ENCODE measurements at places on chromosomes 7 and 10.

GRCh38 chr10:190216-190615, 55.0 kb downstream of the ZMYND11 start:
- H3K36me3 ChIP-seq, result peaks cover 6% of the 10 kb centered on the region
- no peak for DNase-seq
- H3K27me3 ChIP-seq, result no peaks in the 10 kb centered on the region
- no peak overlapping the region for H3K4me3 ChIP-seq
- peaks cover 18% of the 10 kb centered on the region for H3K4me1 ChIP-seq
- peak overlapping the region; percentile 44 for H3K27ac ChIP-seq

- H3K36me3 ChIP-seq, result peaks cover 6% of the 10 kb centered on the region
- H3K27me3 ChIP-seq, result no peaks in the 10 kb centered on the region
- no peak for DNase-seq
- H3K4me3 ChIP-seq, result no peak overlapping the region
- no peaks in the 10 kb centered on the region for H3K4me1 ChIP-seq
Observed at GRCh38 chr10:15225511-15225910, 57.0 kb upstream of the NMT2 start.

- no peaks in the 10 kb centered on the region for H3K36me3 ChIP-seq
- no peak overlapping the region for H3K4me3 ChIP-seq
- DNase-seq, result no peak
- no peak overlapping the region for H3K27ac ChIP-seq
- H3K4me1 ChIP-seq, result peaks cover 3% of the 10 kb centered on the region
Observed at GRCh38 chr7:16268821-16269768, 152.2 kb downstream of the CRPPA start.

GRCh38 chr7:144649120-144649519, 186.7 kb downstream of the TPK1 start:
- DNase-seq, result no peak
- no peak overlapping the region for H3K4me3 ChIP-seq
- peaks cover 3% of the 10 kb centered on the region for H3K36me3 ChIP-seq
- no peaks in the 10 kb centered on the region for H3K27me3 ChIP-seq

- DNase-seq, result no peak
- H3K4me1 ChIP-seq, result no peaks in the 10 kb centered on the region
- no peak overlapping the region for H3K4me3 ChIP-seq
- no peaks in the 10 kb centered on the region for H3K36me3 ChIP-seq
Observed at GRCh38 chr7:64277630-64278029, 36.1 kb upstream of the ZNF736 start.

- H3K36me3 ChIP-seq, result peaks cover 10% of the 10 kb centered on the region
- peaks cover 29% of the 10 kb centered on the region for H3K4me1 ChIP-seq
- no peaks in the 10 kb centered on the region for H3K27me3 ChIP-seq
- H3K27ac ChIP-seq, result no peak overlapping the region
Observed at GRCh38 chr7:99121496-99122021, 22.3 kb downstream of the SMURF1 start.

DNA sequence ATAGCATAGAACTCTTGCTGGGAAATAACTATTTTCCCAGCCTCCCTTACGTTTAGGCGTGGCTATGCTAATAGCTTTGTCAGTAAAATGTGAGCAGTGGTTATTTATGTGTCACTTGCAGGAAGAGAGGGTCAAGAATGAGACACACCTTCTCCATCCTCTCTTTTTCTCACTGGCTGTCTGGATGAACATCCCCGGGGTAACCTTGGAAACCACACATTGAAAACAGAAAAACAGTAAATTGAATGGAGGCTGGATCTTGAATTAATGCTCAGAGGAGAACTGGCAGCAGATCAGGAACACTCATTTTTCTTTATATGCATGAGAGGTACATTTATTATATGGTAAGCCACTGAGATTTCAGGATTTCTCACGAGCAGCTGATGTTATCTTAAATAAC, 127.6 kb downstream of the DNAJB9 start:
- no peaks in the 10 kb centered on the region for H3K4me1 ChIP-seq
- no peak overlapping the region for H3K4me3 ChIP-seq
- no peak for DNase-seq
- no peak overlapping the region for H3K27ac ChIP-seq

DNA sequence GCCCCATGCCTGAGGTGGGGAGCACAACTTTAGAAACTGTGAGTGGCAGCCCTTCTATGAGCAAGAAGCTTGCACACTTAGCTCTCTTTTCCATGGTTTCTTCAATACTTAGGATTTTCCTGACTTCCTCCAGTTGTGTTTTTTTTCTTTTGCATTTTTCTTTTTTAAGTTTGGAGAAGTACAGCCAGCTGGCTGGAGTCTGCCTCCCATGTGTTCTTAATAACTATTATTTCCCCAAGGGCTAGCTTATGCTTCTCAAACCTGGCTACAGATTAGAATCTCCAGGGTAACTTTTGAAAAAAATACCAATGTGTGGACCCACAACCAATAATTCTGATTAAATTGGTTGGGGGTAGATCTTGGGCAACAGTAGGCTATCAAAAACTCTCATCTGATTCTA, 37.4 kb upstream of the MEOX2 start:
- H3K27me3 ChIP-seq, result no peaks in the 10 kb centered on the region
- H3K4me1 ChIP-seq, result no peaks in the 10 kb centered on the region
- H3K36me3 ChIP-seq, result no peaks in the 10 kb centered on the region

GRCh38 chr7:70884440-70884764, 247.5 kb upstream of the GALNT17 start:
- H3K27me3 ChIP-seq, result peaks cover 12% of the 10 kb centered on the region

GRCh38 chr7:105261689-105262088, 127.0 kb downstream of the SRPK2 start:
- H3K36me3 ChIP-seq, result no peaks in the 10 kb centered on the region
- no peaks in the 10 kb centered on the region for H3K27me3 ChIP-seq
- no peak overlapping the region for H3K4me3 ChIP-seq
- H3K27ac ChIP-seq, result no peak overlapping the region

DNA sequence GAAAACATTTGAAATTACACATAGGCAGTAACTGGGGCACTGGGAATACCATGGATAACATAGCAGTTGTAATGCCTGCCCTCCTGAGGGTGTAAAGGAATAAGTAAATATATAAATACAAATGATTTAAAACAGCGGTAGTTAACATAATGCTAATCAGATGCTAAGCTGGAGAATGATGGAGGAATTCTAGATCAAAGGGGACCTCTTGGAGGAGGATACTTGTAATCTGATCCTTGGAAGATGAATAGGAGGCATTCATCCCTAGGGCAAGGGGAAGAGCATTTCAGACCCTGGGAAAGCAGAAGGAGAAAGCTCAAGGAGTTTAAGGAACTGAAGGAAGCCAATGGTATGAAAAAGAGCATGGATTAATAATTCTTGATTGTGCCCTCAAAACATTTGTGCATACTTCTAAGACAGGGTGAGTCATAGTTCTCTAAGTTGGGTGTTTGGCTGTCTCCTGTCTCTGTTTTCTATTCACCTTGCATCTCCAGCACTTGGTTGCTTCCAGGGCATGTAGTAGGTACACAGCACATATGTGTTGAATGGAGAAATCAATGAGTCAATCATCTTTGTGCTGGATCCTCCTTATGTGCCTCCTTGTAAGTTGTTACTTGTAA, 54.8 kb upstream of the PLPP4 start:
- no peak overlapping the region for H3K27ac ChIP-seq
- peaks cover 7% of the 10 kb centered on the region for H3K27me3 ChIP-seq
- no peak for DNase-seq
- no peaks in the 10 kb centered on the region for H3K36me3 ChIP-seq
- H3K4me1 ChIP-seq, result no peaks in the 10 kb centered on the region
- no peak overlapping the region for H3K4me3 ChIP-seq

DNA sequence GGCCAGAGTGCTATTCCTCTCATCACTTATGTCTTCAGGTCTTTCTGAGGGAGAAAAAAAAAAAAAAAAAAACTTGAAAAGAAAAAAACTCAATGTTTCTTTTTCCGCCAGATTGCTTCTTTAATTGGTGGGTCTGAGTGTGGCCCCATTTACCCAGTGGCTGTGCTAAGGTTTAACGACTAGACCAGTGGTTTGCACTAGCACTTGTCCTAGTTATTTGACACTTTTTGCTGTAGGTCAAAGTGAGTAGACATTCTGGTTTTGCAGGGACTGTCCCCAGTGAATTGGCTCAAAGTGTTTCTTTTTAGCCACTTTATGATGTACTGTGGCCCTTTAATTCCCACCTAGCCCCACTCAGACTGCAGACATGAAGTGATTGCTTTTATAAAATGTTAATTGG, 273.3 kb downstream of the PTEN start:
- no peaks in the 10 kb centered on the region for H3K4me1 ChIP-seq
- no peak overlapping the region for H3K27ac ChIP-seq
- DNase-seq, result no peak
- no peaks in the 10 kb centered on the region for H3K36me3 ChIP-seq

DNA sequence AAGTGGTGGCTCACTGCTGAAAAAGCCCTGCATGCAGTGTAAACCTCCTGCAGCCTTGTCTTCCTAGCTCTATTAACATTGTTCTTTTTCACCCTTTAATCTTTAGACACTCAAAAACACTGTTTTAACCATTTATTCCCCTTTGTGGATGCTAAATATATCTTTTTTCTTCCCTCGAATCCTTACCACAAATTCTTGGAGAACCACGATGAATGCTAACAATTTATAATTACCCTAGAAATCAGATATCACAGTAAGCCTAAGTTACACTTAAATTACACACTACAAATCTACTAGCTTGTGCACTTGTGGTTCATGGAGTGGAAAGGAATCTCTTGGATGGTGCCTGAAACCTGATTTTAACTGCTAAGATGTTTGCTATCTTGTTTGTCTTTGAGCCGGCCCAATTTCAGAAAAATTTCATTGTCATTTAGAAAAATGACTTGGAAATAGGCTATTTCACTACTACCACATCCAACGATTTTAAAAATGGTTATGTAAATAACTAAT, 125.1 kb upstream of the NOBOX start:
- no peak for DNase-seq
- no peaks in the 10 kb centered on the region for H3K27me3 ChIP-seq
- no peak overlapping the region for H3K27ac ChIP-seq
- no peak overlapping the region for H3K4me3 ChIP-seq

GRCh38 chr7:88339195-88339922, 32.7 kb upstream of the STEAP4 start:
- no peak overlapping the region for H3K4me3 ChIP-seq
- H3K27ac ChIP-seq, result no peak overlapping the region
- H3K27me3 ChIP-seq, result peaks cover 10% of the 10 kb centered on the region
- H3K4me1 ChIP-seq, result no peaks in the 10 kb centered on the region
- no peak for DNase-seq
- no peaks in the 10 kb centered on the region for H3K36me3 ChIP-seq

- H3K4me1 ChIP-seq, result peaks cover 14% of the 10 kb centered on the region
- H3K36me3 ChIP-seq, result peaks cover 16% of the 10 kb centered on the region
- H3K27ac ChIP-seq, result peak overlapping the region; percentile 95
Observed at GRCh38 chr10:123772645-123773508, 106.7 kb downstream of the GPR26 start.

DNA sequence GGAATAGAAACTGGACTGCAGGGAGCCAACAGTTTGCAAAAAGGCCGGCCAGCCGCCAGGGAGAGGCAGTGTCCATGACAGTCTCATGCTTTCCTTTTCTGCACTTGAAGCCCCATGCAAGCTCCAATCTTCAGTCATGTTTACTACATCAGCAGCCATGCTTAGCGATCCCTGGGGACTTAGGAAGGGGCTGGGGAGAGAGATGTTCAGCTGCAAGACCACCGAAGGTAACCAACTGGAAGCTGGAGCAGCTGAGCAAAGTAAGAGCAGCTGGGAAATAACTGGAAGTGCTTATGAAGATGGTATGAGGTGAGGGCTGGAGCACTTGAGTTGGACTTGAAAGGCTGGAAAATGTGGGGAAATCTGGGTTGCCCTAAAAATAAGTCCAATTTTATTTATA, 37.0 kb downstream of the PRR15 start:
- no peaks in the 10 kb centered on the region for H3K4me1 ChIP-seq
- H3K36me3 ChIP-seq, result no peaks in the 10 kb centered on the region
- peaks cover 22% of the 10 kb centered on the region for H3K27me3 ChIP-seq
- H3K27ac ChIP-seq, result no peak overlapping the region
- no peak overlapping the region for H3K4me3 ChIP-seq
- no peak for DNase-seq

DNA sequence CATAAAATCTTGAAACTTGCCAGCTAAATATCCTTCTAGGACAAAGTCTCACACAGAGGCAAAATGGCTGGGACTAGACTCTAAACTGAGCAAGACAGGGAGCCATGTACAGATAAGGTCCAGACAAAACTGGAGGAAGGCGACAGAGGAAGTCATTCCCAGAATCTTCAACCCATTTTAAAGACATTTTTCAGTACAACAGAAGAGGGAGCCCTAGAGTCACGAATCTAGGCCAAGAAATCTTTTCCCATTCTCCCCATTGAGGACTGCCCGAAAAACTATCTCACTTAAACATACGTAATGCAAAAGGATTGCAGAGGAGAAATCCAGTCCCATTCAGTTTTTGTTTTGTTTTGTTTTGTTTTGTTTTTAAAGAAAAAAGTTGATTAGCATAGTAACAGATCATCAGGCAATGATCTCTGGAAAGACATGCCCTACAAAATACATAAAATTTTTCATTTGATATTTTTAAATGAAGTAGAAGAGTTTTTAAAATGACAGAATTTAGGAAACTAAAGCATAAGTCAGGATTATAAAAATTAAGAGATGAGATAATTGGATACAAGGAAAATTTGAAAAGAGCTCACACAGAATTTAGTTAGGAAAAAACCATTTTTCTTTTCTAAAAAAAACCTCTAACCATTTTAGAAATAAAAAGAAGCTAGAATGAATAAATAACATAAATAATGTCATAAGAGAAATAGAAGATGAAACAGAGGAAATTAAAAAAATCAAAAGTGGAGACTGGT, 16.9 kb upstream of the PRF1 start:
- no peak for DNase-seq
- peaks cover 7% of the 10 kb centered on the region for H3K36me3 ChIP-seq
- no peak overlapping the region for H3K4me3 ChIP-seq

- H3K4me1 ChIP-seq, result peaks cover 10% of the 10 kb centered on the region
- DNase-seq, result no peak
- peaks cover 72% of the 10 kb centered on the region for H3K27me3 ChIP-seq
- no peak overlapping the region for H3K27ac ChIP-seq
Observed at GRCh38 chr7:97006055-97006815, 882 bp downstream of the DLX6 start.

- no peak for DNase-seq
- no peaks in the 10 kb centered on the region for H3K27me3 ChIP-seq
- H3K36me3 ChIP-seq, result peaks cover 12% of the 10 kb centered on the region
- H3K4me3 ChIP-seq, result no peak overlapping the region
Observed at GRCh38 chr7:2251841-2252771, 10.1 kb downstream of the NUDT1 start.
